CD4-positive, alpha-beta T cell treated with Interleukin-17A for 4 hours (primary cell): ENCODE measurements at places on chromosomes 16 and 17.

DNA sequence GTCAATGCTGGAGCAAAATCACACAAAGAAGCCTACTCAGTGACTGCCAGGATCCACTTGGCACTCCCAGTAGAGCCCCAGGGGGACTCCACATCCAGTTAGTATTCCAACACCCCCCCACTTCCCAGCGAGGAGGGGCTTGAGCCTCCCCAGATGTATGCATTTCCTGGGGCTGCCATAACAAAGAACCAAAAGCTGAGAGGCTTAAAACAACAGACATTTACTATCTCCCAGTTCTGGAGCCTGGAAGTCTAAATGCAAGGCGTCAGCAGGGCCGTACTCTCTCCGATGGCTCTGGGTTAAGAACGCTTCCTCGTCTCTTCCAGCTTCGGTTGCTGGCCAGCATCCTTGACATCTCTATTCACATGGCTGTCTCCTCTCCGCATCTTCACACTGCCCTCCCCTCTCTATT is 23.0 kb upstream of the GNA13 start:
- DNase-seq = no peak

- DNase-seq = no peak
Measured at GRCh38 chr17:40452921-40453378, 9.7 kb downstream of the IGFBP4 start.

DNA sequence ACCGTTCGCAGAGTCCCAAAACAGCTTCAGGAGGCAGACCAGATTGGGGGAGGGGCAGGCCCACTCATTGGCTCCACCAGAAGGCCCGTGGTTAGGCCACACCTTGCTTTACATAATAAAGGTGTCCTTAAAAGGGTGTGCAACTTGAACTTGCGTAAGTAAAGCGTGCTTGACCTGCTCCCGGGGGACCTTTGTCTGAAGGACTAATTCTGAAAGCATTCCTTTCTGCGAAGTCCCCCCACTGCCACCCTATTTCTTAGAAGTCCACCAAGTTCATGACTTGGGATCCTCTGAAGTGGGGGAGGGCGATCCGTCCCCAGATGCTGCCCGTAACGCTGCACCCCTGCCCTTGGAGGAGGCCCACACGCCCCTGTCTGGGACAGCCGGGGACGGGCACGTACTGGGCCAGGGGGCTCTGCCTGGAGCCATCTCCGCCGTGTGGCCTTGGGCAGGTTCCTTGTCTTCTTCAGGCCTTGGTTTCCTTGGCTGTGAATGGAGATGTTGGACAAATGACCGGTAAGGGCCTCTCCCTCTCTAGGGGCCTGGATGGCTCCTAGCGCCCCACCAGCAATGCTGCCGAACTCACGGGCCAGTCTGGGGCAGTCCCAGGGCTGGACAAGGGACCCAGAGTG is 823 bp upstream of the ZNF469 start:
- DNase-seq = no peak

- no peak for DNase-seq
Measured at GRCh38 chr16:82149536-82149935, 20.5 kb downstream of the MPHOSPH6 start.

- no peak for DNase-seq
Measured at GRCh38 chr17:78399693-78400144, 21.3 kb downstream of the PGS1 start.

- no peak for DNase-seq
Measured at GRCh38 chr16:75289189-75289588, 37.8 kb upstream of the BCAR1 start.

DNA sequence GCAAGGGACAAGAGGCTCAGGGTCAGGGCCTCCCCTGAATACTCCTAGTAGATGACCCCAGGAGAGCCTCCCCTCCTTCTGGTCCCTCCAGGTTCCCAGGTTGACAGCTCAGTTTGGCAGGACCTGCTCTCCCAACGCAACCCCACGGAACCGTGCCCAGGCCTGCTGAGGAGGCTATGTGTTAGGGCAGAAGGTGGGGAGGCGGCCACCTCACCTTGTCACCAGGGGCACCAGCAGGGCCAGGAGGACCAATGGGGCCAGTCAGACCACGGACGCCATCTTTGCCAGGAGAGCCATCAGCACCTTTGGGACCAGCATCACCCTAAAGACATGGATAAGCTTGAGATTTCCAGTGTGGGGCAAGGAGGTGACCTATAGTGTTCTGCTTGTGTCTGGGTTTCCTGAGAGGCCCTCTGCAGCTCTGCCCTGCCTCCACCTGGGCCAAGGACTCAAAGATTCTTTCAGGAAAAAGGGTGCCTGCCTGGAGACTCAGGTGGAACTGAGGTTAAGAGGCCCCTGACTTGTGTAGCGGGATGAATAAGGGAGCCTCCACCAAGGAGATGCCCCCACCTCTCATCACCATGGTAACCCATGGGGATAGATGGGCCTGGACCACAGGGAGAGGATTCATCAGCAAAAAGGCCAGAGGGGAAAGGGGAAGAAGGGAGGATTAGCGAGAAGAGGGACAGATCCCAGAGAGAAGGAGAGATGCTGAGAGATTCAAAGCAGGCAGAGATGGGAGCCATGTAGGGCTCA is 10.7 kb downstream of the COL1A1 start:
- DNase-seq = no peak

- peak; percentile 98 for DNase-seq
Measured at GRCh38 chr16:69754469-69755310, at the start of gene NOB1. TSS of gene NOB1 (minus strand) at chr16:69754926. CDS start at chr16:69754910, 16 bp downstream.

DNA sequence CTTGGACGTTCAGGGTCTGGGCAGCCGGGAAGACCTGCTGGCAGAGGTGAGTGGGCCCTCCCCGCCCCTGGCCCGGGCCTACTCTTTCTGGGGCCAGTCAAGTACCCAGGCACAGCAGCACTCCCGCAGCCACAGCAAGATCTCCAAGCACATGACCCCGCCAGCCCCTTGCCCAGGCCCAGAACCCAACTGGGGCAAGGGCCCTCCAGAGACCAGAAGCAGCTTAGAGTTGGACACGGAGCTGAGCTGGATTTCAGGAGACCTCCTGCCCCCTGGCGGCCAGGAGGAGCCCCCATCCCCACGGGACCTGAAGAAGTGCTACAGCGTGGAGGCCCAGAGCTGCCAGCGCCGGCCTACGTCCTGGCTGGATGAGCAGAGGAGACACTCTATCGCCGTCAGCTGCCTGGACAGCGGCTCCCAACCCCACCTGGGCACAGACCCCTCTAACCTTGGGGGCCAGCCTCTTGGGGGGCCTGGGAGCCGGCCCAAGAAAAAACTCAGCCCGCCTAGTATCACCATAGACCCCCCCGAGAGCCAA is 8.6 kb upstream of the ABCC3 start:
- peak; percentile 77 for DNase-seq
